Stimulated activated CD4-positive, alpha-beta T cell treated with anti-CD3 and anti-CD28 coated beads, Interleukin-1b, Interleukin-23, amount 100 ng/mL, for 24 hours (primary cell): ENCODE measurements at places on chromosomes 5 and 9.

GRCh38 chr9:8802242-8802641 lies 1002.7 kb upstream of the DMAC1 start:
- no peak for DNase-seq

DNA sequence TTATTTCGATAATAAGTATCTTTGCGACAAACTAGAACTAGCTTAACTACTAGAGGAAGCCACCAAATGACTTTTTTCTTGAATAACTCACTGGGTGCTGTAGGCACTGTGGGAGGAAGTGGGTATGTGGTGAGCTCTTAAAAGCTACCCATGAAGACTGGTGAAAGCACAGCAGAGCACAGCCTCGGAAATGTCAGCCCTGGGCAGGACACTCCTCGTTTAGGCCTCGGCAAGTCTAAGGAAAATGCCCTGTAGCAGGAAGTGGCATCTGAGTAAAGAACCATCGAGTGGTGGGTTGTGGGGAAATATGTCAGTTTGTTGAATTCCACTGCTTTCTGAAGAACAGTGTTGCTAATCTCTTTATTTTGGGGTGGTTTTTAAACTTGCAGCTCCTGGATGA lies 44.0 kb upstream of the NCS1 start:
- DNase-seq = peak; percentile 56

GRCh38 chr9:105341434-105342146 lies 97.1 kb downstream of the SLC44A1 start:
- DNase-seq = no peak

DNA sequence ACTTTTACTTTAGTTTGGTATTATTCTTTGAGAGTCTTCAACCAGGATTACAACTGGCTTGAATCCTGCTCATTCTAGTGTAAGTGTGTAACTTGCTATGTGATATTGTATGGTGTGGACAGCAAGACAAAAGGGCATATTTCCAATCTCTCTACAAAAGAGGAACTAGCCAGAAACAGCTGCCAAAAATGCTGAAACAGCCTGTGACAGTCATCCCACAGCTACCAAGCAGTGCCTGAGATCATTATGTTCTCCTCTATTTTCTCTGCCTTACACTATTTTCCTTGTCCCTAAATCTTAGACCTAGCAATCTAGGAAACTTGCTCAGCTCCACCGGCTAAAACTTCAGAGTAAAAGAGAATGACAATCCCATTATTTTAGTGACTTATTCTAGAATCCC lies 42.8 kb downstream of the WDR41 start:
- DNase-seq = no peak

- DNase-seq = no peak
These were observed 2.0 kb upstream of the SPINK9 start for GRCh38 chr5:148333262-148333849.

DNA sequence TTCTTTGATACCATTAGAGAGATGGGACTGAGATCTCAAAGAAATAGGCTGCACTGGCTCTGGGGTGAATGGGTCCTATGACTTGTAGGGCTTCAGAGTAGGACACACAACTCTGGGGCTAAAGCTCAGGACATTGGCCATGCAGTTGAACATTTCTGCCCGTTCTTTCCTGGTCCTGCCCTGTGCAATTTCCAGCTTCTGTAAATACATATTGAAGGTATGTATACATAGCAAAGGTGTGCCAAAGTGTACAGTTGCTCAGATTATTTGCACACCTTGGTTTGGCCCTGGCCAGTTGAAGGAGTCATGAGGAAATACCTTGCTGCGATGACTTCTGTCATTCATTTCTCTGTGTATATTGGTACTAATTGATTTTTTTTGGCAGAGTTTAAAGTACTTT lies 52.8 kb upstream of the TAF11L2 start:
- no peak for DNase-seq

GRCh38 chr9:107707428-107707837 lies 217.9 kb upstream of the KLF4 start:
- DNase-seq = no peak

GRCh38 chr9:84481231-84481630 lies 140.7 kb upstream of the SLC28A3 start:
- DNase-seq = no peak

DNA sequence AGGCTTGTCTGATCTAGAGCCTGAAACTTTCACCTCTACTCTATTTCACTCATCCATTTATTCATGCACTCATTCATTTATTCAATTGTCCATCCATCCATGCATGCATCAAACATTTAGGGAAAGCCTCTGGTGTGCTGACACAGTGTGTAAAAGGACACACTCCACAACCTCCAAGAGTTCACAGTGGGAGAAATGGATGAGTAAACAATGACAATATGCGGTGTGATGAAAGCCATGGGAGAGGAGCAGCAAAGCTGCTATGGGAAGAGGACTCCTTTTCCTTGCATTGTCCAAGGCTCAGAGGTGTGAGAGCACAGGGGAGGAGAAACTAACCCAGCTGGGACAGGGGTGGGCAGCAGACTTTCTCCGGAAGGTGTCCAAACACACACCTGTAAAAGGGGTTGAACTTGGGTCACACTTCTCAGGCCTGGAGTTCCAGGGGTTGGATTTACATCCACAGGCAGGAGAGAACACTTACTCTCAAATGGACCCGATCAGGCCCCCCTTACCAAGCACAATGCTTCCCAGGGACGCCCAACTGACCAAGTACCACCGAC lies 21.2 kb upstream of the PFDN1 start:
- no peak for DNase-seq

DNA sequence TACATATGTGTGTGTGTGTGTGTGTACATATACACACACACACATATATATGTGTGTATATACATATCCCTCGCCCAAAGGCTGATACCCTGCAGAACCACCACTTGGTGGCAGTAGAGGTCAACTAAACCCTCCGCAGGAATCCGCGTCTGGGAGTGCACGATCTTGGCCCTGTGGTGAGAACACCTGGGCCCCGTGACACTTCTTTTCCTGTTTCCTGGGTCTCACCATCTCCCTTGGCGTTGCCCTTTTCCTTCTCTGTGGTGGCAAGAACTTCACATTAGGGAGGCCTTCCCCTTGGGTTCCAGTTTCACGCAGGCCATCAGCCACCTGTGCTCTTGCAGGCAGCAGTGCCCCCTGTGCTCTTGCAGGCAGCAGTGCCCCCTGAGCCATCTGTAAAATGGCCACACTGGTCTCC lies 8.2 kb downstream of the IL9 start:
- peak; percentile 42 for DNase-seq

DNA sequence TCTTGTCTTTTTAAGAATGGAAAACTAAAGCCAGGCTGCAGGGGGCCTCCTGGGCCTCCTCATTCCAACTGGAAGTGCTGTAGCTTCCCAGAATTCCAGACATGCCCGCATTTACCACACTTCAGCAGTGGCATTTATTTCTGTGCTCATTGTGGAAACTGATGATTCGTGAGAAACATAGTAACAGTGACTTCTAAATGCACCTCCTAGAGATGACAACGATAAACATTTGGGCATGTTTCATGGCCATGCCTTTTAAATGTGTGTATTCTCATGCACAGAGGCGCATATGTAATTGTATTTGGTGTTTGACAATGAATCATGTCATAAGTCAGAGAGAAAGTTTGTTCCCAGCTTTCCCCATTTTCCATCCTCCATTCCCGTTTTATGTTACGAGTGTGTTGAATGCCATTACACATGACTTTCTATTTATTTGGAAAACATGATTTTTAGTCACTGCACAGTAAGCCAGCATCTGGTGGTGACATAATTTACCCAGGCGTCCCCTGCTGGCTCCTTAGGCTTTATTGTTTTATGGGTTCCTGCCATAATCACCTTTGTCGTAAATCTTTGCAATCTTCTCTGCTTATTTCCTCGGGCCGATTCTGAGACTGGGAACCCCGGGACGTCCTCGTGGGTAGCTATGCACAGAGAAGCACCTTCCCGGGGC lies 68.8 kb upstream of the FCN2 start:
- DNase-seq = no peak

DNA sequence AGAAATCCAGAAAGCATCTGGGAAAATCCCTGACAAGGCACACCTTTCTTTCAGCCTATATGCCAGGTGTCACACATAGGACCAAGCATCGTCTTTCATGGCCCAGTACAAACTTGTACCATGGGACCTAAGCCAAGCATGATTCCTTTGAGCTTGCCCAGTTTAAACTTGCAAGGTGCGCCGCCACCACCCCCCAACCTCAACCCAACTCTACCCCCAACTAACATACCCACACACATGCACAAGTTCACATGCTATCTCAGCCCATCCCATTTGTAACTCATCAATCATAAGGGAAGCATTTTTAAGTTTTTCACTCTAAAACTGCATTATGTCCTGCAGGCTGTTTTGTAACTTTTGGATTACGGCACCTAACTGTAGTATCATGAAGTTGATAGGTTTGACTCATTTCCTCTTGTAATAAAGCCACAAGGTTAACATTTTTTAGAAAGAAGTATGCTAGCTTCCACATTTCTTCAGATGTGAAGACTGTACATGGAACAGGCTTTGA lies 145.9 kb upstream of the FST start:
- no peak for DNase-seq
